Stimulated activated CD8-positive, alpha-beta memory T cell treated with anti-CD3 and anti-CD28 coated beads, Interleukin-7, amount 100 ng/mL, for 1 hour (primary cell): ENCODE measurements at places on chromosomes 5 and 9.

DNA sequence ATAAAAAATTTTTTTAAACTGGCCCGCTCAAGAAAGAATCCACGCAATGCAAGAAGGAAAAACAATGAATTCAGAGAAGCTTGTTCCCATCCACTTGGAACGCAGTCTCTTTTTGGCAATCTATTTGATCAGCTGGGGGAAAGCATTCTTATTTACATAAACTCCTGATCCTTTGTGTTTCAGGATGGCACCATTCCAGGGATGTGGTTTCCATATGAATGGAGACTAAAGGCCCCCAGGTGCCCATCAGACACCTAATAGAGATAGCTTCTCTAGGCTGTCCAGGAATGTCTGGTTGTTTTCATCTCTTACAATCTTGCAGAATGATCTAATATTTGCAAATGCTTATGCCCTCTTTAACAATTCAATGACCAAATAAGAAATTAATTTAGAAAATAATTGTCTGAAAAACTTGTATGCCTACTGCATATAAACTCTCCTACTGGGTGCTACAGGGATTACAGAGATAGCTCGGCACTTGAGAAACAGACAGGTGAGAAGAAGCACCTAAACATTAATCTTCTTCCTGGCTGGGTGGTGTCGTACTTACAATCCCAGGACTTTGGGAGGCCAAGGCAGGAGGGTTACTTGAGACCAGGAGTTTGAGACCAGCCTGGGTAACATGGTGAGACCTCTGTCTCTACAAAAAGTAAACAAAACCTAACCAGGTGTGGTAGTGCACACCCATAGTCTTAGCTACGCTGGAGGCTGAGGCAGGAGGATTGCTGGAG is 3.0 kb upstream of the RASGRF2 start:
- DNase-seq = no peak

DNA sequence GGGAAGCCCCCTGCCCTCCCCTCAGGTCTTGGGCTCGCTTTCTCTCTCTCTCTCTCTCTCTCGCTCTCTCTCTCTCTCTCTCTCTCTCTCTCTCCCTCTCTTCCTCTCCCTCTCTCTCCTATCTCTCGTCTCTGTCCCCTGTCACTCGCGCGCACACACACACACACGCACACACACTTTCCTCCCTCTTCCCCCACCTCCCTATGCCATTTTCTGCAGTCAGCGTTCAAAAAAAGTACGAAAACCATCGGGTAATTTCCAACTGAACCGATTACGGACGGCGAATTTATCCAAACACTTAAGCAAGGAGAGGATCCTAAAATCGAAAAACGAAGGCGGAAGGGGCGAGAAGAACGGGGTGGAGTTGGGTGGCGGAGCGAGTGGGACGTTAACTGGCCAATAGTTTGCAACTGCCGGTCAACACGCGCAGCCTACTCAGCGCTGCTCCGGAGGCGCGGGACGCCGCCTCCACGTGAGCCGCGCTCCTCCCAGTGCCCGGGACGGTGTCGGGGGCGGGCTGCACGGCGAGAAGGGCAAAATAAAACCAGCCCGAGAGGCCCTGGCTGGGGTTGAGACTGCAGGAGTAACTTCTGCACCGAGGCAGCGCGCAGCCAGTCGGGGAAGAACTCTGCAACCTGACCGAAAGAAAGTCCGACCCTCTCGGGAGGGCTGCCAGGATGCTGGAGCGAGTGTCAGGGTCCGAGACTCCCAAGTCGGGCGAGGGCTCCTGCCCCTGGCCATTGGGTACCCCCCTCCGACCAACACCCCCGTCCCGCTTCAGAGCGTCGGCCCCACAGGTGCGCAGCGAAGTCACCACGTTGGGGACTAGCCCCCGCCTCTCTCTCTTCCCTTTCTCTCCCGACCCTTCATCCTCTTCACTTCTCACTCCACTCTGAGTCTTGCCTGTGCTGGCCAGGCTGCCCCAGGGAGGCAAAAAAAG is 24.9 kb upstream of the ELAVL2 start:
- no peak for DNase-seq

- no peak for DNase-seq
Measured at GRCh38 chr9:2967766-2968165, 123.9 kb upstream of the PUM3 start.

GRCh38 chr9:126367139-126367538 is 40.5 kb downstream of the MVB12B start:
- DNase-seq = no peak

DNA sequence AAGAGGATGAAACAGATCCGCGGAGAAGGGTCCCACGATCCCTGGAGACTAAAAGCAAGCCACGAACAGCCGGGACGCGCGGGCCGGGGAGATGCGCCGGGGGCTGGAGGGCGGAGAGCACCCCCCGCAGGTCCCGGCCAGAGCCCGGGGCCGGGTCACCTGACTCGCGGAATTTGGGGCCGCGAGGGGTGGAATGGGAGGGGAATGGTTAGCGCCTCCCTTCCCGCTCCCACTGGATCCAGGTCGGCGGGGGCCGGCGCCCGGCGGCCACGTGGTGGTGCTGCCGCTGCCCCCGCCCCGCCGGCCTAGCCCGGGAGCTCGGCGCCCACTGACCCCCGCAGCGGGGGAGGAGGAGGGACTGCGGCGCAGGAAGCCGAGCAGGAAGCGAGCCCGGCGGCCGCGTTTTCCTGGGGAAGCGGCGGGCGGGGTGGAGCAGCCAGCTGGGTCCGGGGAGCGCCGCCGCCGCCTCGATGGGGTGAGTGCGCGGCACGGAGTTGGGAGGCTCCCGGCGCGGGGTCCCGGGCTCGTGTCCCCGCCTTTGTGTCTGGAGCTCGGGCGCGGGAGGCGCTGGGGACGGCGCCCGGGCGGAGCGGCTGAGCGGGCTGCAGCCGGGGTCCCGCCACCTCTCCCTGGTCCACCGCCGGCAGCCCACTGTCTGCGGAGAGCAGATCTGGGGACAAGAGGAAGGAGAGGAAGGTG is at the start of gene RAI14:
RAI14 (plus strand) TSS at position 328 of the 699 bp plus-strand sequence. CDS start 30,592 bp downstream, outside the sequence.
- no peak for DNase-seq

GRCh38 chr5:118561971-118562370 is 426.4 kb downstream of the DTWD2 start:
- DNase-seq = no peak

DNA sequence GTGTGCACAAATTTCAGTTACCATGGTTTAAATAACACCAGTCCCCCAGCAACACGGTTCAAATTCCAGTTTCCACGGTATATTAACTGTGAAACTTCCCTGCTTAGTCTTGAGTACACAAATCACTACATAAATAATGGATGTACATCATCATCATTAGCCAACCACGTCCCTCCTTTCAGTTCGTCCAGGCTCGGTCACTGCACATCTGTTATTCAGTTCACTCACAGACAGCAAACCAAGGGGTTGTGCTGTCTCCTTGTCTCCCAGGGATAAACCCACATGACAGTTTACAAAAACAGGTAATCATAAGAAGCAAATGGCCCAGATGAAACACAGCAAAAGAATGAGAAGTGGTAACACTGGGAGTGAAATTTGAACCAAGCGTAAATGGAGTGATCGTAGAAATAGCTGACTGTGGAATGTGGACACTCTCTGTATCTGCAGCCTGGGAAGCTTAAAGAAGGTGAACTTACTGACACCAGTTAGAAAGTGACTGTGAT is 61.0 kb upstream of the RAD23B start:
- no peak for DNase-seq

DNA sequence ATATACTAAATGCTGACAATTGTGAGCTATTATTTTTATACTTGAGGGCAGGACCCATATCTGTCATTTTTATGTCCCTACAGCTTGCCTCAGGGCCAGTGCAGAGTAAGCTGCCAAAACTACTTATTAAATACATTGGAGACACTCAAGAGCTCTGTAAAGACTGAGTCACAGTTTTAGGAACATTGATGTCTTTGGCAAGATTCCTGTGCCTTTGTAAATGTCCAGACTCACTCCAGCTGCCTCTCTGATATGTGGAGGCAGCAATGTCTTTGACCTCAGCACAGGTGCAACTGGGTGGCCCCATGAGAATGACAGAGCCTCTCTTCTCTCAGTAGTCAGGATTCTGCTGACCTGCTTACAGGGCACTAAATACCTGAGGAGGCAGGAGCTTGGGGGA is 363.2 kb downstream of the OSTF1 start:
- no peak for DNase-seq

DNA sequence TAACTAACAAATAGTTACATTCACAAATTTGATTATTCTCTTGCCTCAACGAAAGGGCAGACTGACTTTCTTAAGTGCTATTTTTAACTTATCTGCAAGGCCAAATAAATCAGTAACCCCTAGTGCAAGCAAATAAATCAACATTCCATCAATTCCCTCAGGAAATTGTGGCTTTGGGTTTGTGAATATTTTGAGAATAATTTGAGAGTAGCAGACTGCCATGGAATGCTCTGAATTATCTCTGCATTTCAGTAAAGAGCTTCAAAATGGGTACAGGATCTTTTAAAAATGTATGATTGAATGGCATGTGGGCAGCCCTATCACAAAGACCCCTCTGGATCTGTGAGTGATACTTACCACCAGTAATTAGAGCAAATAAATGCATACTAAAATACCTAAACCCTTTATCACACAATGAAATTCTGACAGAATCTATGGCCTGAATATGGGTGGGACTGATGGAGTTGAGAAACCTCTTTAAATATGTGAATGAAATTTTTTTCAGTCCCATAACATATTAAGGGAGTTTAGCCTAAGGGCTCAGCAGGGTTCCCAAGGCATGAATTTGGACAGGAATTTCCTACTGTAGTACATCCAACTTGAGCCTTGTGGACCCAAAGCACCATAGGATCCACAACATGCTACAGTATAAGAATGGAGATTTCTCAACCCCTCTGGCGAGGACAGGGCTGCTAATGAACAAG is 92.5 kb upstream of the ITGA2 start:
- no peak for DNase-seq

DNA sequence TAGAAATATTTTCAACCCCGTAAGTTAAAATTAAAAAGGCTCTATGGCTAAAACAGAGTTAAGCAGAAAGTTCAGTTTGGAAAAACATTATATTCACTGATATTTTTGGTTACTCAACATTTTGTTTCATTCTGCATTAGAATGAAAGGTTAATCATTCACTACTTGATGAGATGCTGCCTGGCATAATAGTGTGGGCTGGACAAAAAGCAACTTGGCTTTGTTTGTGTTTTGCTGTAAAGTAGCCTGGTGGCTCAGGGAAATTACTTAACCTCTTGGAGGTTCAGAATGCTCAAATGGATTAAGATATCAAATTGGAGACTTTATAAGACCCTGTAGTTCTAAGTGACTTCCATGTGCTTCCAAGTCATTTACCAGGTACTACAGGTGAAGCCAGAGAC is 367.4 kb upstream of the TRPC7 start:
- no peak for DNase-seq

DNA sequence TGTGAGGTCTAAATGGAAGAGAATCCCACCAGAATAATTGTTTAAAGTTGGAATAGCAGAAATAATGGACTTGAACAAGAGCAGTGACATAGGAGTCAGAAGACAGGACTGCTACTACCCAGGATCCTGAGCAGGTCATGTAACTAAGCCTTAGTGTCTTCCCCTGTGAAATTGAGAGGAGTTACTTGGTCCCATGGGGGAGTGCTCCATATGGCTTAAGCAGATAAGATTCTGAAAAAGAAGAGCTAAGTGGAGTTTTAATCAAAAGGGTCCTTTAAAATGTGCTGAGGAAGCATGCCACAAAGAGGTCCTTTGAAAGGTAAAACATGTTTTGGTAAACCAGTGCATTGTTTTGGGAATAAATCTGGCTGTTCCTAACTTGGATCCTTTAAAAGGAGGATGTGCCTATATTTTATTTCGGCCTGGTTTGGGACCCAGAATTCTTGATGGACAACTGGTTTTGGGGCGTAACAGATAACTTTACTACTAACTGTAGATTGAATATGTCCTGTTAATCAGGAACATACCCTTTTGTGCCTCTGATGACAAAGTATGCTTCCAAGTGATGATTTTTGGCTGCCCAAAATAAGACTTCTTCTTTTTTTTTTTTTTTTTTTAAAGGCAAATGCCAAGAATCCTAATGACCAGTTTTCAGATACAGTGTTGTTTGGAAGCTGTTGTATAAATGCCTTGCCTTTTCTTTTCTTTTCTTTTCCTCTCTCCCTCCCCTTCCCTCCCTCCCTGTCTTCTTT is 5.7 kb downstream of the RCL1 start:
- no peak for DNase-seq

DNA sequence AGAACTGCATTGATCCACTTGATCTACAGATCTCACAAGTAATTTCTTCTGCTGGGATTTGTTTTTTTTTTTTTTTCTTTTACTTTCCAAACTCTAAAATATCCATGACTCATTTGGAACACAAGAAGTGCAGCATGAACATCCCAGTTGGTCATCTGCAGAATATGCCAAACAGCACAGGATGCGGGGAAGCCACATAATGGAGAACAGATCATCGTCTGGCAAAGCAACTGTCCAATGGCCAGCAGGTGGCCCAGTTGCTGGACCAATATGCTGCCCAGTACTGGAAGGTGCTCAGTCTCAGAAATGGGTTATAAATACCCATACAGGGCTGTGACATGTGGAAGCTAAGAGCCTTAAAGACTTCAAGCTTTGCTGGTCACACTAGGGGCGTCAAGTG is 221.3 kb upstream of the TAS2R1 start:
- DNase-seq = no peak

GRCh38 chr5:89471541-89471940 is 588.6 kb upstream of the MEF2C start:
- no peak for DNase-seq

DNA sequence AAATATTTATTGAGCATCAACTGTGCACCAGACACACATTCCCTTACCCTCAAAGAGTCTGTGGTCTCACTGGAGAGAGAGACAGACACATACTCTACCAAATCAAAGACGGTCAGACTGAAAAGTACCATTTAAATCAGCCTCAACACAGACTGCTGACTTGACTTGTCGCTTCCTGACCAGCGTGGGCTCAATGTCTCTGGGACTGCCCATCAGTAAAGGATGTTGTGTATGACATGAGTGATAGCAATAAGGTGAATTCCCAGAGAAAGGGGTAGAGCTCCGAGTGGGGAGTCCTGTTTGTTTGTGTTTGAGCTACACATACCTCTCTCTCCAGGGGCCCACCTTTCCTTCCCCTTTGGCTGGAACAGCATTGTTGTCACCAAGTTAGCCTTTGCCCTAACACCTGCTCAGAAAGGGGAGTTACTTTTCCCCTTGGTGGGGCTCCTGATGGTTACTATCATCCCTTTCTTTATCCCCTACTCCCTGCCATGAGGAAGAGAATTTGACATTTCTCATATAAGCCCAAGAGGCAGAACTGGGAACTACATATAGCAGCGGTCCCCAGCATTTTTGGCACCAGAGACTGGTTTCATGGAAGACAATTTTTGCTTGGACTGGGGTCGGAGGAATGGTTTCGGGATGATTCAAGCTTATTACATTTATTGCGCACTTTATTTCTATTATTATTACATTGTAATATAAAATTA is 33.9 kb downstream of the NR4A3 start:
- DNase-seq = no peak

GRCh38 chr9:137158625-137159024 is 11.2 kb downstream of the LRRC26 start:
- no peak for DNase-seq

DNA sequence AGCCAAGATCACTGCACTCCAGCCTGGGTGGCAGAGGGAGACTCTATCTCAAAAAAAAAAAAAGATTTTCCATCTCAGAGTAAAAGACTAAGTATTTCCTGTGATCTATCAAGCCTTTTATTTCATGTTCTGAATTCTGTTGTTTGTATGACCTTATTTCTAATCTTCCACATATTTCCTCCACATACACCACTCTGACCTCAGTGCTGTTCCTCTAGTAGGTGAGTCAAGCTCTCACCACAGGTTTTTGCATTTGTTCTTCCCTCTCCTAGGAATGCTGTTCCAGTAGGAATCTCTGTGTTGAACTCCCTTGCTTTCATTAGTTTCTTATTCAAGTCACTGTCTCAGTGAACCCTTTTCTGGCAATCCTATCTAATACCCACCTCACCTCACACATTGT is 68.1 kb downstream of the INVS start:
- no peak for DNase-seq

GRCh38 chr5:172219296-172219695 is 25.3 kb downstream of the EFCAB9 start:
- DNase-seq = no peak
